ENCODE measurements at places on chromosomes 7 and 10.

DNA sequence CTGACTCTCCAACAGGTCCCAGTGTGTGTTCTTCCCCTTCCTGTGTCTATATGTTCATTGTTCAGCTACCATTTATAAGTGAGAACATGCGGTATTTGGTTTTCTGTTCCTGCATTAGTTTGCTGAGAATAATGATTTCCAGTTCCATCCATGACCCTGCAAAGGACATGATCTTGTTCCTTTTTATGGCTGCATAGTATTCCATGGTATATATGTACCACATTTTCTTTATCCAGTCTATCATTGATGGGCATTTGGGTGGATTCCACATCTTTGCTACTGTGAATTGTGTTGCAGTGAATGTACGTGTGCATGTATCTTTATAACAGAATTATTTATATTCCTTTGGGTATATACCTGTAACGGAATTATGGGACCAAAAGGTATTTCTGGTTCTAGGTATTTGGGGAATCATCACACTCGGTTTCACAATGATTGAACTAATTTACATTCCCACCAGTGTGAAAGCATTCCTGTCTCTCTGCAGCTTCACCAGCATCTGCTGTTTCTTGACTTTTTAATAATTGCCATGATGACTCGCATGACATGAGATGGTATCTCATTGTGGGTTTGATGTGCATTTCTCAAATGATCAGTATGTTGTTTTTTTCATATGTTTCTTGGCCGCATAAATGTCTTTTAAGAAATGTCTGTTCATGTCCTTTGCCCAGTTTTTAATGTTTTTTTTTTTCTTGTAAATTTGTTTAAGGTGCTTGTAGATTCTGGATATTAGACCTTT, 60.2 kb downstream of the LSMEM1 start:
- DNase-seq, result no peak

GRCh38 chr7:98368716-98369115, 32.2 kb downstream of the BAIAP2L1 start:
- DNase-seq, result no peak

DNA sequence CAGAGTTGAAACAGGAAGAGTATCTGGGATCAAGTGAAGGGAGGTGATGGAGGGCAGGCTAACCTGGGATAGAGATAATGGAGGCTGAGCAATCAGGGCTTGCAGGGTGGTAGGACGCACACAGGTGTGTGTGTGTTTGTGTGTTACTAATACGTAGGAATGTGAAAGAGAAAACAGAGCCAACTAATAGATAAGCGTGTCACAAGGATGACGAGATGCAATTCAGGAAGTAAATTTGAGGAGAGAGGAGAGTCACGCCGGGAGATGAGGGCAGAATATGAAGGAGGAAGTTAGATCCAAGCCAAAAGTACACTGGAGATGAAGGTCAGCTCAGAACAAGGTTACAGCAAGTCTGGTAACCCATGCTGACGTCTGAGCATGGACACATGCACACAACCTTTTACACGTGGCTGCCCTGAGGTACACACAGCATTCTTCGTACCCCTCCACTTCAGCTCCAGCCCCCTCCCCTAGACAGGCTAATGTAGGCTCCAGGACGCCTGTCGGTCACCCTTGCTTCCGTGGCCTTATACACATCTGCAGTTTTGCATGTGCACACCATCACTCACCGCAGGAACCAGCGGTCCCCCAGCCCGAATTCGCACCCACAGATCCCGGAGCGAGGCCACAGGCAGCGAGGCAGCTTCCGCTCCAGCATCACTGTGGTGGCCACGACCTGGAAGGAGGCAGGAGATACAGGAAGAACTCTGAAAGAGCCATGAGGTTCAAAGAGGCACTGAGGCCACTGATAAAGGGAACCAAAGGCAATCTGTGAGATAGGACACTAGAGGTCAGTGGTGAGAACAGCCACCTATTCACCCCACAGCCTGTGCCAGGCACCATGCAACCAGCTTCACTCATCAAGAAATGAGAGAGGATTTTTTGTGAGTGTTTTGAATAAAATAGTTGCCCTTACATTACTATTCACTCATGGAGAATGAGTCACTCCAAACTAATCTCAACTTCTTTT, 23.7 kb upstream of the TRPV6 start:
- no peak for DNase-seq

GRCh38 chr7:35605760-35606159, 89.2 kb downstream of the HERPUD2 start:
- no peak for DNase-seq

DNA sequence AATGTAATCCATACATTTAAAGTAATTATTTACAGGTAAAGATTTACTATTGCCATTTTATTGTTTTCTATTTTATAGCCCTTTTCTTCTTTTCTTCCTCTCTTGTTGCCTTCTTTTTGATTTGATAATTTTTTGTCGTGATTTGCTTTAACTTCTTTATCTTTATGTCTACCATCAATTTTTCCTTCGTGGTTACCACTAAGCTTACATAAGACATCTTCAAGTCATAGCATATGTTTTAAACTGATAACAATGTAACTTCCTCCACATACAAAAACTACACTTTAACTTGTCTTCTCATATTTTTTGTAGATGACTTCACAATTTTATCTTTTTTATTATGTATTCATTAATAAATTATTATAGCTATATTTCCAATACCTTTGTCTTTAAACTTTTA, 316.6 kb downstream of the PLXDC2 start:
- no peak for DNase-seq

- DNase-seq, result no peak
Measured at GRCh38 chr7:7830122-7830878, 111.9 kb upstream of the RPA3 start.

GRCh38 chr10:79005126-79005810, 63.5 kb upstream of the ZMIZ1 start:
- DNase-seq, result no peak

GRCh38 chr10:47031211-47031900, 120.1 kb downstream of the PTPN20 start:
- no peak for DNase-seq

- no peak for DNase-seq
Measured at GRCh38 chr7:120502825-120503224, 229.8 kb downstream of the KCND2 start.

DNA sequence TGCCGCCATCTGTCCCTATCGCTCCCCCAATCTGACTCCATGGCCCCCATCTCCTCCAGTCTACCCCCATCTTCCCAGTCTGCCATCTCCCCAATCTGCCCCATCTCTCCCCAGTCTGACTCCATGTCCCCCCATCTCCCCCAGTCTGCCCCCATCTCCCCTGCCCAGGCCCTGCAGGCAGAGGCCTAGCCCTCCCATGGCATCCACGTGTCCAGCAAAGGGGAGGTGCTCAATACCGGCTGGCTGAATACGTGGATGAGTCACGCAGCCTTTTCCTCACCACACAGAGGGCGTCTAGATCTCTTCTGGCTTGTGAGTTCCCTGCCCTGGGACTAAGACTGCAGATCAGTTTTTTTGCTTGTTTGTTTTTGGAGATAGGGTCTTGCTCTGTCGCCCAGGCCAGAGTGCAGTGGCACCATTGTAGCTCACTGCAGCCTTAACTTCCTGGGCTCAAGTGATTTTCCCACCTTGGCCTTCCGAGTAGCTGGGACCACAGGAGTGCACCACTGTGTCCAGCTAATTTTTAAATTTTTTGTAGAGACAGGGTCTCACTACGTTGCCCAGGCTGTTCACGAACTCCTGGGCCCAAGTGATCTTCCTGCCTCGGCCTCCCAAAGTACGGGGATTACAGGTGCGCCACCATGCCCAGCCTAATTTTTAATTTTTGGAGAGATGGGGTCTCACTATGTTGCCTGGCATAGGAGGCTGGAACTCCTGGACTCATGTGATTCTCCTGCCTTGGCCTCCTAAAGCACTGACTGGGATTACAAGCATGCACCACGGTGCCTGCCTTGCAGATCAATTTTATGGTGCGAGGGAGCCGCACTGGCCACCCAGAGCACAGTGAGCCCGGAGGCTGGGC, 15.3 kb upstream of the GPR146 start:
- peak; percentile 35 for DNase-seq

DNA sequence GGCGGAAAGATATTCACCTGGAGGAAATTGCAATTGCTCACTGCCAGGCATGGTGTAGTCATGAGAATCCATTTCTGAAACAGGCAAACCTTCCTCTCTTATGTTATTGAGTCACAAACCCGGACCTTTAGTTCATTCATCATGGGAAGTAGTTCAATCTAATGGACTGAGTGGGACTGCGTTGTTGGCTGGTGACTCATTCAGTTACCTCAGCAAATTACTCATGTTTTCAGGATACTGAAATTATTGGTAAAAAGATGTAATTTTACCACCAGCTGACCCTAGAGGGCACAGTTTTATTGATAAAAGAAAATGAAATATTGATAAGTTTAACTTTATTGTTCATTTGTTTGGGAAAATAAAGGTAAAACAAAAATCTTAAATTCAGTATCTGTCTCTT, 1194.4 kb upstream of the SORCS1 start:
- no peak for DNase-seq

DNA sequence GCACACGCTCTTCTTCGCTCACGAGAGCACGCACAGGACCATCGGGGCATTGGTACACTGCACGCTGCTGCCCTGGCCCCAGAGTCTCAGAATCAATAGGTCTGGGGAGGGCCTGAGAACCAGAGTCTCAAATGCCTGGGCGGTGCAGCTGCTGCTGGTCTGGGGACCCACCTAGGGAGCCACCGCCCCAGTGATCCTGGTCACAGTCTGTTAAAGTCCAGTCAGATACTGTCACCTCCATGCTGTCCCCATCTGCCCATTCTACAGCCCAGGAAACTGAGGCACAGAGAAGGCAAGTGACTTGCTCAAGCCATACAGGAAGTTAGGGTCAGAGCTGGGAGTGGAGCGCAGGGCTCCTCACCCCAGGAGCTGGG, 38.0 kb downstream of the ZCCHC24 start:
- DNase-seq, result no peak

GRCh38 chr7:82247814-82248433, 195.7 kb downstream of the CACNA2D1 start:
- no peak for DNase-seq

DNA sequence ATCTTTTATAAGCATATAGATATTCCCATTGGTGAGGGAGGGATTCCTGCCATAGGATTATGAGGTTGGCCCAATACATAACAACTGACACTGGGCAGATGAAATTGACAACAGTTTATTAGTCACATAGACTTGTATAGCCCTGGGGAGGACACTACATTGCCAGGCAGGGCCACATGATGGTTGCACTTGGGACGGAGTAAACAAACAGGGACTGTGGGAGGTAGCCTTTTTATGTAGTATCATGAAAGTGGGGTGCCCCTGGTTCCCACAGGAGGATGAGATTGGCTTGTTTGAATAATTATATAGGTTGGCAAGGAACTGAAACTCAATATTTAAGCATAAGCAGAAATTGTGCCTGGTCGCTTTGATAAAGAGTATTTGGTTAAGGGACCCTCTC, 23.5 kb downstream of the TRIM24 start:
- DNase-seq, result no peak

- DNase-seq, result no peak
Measured at GRCh38 chr7:44325201-44325671, at the start of gene CAMK2B. Gene CAMK2B (minus strand): TSS chr7:44325594. CDS start chr7:44325421, 173 bp downstream.

DNA sequence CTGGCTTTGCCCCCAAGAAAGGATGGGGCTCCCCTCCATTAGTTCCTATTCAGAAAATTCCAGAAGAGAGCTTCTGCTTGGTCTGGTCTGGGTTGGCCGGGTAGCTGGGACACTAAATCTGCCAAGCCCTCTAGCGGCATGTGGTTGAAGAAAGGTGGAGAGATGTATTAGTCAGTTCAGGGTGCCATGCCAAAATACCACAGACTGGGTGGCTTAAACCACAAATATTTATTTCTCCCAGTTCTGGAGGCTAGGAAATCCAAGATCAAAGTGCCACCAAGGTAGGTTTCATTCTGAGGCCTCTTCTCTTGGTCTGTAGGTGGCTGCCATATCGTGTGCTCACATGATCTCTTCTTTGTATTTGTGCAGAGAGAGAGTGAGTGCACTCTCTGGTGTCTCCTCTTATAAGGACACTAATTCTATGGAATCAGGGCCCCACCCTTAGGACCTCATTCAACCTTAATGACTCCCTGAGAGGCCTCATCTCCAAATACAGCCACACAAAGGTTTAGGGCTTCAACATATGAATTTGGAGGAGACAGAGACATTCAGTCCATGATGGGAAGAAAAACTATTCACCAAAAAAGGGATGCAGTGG, 38.7 kb upstream of the MTPAP start:
- no peak for DNase-seq

- DNase-seq, result no peak
Measured at GRCh38 chr7:42924223-42924838, 7.6 kb downstream of the PSMA2 start.

DNA sequence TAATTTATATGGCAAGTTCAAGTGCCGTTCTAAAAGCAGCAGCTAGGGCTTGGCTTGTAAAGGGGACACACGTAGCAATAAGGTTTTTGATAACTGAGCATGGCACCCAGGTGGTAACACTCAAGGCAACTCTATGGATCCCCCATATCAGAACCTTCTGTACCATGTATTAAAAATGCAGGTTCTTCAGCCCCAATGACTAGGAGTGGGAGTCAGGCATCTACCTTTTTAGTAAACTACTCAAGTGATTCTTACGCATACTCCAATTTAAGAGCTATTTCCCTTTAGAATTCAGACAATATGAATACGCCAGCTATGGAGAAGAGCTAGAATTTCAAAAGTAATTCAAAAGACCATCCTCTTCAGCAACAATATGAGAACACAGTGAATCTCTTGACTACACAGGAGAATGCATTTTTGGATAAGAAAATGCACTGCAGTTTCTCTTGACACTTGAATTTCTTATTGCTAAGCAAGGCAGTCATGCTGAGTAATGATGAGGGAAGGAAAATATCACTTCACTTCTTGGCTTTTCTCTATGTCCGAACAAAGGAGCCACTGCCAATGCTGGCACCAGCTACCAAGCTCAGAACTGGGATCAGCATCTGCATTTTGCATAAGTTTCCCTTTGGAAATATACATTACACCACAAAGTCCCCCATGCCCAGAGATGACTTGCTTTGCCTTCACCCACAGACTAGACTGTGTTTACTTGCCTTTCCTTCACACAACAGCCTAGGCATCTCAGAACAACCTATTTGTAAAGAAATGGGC, 53.5 kb downstream of the ABLIM1 start:
- no peak for DNase-seq

- no peak for DNase-seq
Measured at GRCh38 chr7:79452495-79453265, 787 bp downstream of the MAGI2 start.

DNA sequence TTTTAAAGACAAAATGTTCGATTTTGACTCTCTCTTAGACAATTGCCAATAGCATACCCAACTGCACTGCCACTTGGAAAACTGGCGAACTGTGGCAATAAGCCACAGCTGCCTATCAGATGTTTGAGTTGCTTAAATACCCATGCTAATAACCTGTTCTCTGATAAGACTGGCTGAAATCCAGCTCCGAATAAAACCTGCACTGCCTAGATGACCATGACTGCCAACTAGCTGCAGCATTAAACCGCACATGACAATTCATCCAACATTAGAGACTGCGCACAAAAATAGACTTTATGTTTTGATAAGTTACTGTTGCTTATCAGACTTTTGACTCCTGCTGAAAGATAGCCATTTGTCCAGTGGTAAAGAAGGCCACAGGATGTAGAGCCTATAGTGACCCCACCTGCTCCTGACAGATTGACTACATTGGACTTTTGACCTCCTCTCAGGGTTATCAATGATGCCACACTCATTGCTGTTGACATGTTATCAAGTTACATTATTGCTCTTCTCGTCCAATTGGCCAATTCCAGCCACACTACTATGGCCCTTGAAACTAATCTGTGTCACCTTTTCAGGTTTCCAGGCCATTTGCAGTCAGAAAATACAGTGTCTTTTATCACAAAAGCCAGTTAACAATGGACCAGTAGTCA, 299.0 kb downstream of the HGF start:
- no peak for DNase-seq

All from stimulated activated CD4-positive, alpha-beta T cell treated with anti-CD3 and anti-CD28 coated beads, TNF-alpha, amount 100 ng/mL, for 24 hours (primary cell).